ENCODE measurements at places on chromosomes 7 and 10.

DNA sequence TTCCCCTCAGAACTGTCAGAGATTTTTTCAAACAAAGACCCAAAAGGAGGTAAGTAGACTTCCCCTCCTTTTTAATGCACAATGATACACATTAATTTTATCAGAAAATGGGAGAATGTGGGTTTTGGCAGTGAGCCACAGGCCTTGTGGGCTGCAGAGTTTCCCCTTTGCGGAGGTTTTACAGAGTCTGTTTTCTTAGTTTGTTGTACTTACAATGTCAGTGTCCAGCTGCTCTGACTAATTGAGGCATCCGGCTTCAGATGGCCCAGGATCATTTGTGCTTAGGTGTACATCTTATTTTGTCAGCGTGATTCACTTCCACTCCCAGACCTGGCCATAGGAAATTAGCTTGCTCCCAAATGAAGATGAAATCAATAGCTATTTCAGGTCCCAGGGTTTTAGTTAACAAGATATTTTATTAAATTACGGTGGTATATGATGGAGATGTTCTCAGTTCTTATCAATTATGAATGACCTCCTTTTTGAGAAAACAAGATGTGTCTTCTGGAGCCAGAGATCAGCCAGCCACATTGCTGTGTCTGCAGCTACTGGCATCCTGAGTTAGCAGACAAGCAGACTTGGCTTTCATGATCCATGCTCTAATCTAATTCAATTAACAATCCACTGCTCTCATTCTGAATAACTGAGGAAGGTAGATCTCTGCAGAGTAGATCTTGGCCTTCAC lies 1086.6 kb upstream of the SORCS1 start:
- no peak for DNase-seq

DNA sequence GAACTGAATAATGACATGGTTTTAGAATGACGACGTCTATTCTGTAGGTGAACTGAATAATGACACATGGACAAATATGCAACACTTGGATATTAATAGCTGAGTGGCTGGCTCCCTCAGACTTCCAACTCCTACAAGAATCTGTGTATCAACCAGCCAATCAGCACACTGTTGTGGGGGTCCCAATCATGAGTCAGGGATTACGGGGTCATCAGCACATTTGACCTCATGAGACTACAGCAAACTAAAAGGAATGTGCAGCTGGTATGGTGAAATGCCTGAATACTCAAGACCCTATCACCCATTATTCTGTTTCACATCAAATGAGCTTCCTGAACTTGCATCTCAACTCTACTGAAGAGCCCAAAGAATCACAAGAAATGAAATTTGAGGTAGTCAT lies 192.5 kb downstream of the ANK3 start:
- no peak for DNase-seq

GRCh38 chr10:47038881-47039561 lies 127.8 kb downstream of the PTPN20 start:
- no peak for DNase-seq

GRCh38 chr10:49534670-49535381 lies 4.1 kb downstream of the ERCC6 start:
- DNase-seq = no peak

GRCh38 chr10:118207470-118208007 lies 134.6 kb downstream of the FAM204A start:
- DNase-seq = no peak

- no peak for DNase-seq
Measured at GRCh38 chr7:81684033-81684432, 85.8 kb downstream of the HGF start.

GRCh38 chr10:45515630-45516029 lies 141.6 kb downstream of the ALOX5 start:
- no peak for DNase-seq

- no peak for DNase-seq
Measured at GRCh38 chr7:44056681-44057080, 8.7 kb downstream of the PGAM2 start.
